ENCODE measurements at places on chromosomes 3 and 15.

DNA sequence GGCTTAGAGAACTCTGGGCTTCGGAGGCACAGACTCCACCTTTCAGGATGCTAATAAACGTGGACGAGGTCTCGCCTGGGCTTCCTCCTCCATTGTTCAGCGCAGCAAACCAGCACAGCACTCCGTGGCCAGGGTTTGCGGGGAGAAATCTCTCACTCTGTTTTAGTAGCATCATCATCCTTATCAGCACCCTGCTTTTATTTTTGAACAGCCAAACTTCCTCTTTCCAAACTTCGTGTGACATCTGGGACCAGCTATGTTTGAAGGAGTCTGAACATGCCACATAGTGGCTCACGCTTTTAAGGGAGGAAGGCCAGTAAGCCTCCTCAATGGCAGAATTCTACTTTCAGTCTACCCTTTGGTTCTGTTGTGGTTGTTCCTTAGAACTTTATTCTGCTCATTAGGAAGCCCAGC lies 149.0 kb downstream of the PGPEP1L start:
- DNase-seq, result no peak

DNA sequence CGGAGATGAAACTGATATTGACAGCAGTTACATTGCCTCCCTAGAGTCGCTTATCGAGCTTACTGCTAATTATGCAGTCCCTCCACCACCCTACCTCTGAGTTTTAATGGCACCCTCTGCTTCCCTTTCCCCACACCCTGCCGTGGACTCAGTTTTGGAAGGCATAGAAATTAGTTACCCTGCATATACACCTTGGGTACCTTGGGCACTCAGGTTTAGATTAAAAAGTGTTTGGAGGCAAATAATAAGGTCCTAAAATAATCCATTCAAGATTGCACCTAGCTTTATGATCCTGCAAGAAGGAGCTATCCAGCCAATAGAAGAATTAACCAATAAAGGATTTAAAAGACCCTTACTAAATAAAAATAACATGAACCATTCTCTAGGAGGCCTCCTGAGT lies 117.8 kb upstream of the AGBL1 start:
- DNase-seq, result no peak

DNA sequence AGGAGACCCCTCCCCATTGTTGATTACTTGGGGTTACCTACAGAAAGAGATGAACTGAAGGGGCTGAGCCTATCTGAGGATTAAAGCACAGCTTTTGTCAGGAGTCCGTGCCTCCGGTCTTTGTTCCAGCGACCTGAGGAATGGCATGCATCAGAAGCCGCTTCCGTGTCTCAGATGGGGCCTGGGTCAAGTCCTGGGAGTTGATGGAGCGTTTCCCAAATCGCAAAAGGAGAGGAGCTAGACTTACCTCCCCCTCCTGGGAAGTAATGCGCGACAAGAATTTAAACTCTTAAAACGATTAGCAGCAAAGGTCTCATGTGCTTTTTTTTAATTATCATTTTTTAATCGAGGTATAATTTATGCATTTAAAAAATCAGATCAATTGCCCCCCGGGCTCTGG lies 983 bp upstream of the ALDH1A3 start:
- DNase-seq, result no peak

GRCh38 chr15:32657198-32657883 lies 15.8 kb downstream of the SCG5 start:
- no peak for DNase-seq

DNA sequence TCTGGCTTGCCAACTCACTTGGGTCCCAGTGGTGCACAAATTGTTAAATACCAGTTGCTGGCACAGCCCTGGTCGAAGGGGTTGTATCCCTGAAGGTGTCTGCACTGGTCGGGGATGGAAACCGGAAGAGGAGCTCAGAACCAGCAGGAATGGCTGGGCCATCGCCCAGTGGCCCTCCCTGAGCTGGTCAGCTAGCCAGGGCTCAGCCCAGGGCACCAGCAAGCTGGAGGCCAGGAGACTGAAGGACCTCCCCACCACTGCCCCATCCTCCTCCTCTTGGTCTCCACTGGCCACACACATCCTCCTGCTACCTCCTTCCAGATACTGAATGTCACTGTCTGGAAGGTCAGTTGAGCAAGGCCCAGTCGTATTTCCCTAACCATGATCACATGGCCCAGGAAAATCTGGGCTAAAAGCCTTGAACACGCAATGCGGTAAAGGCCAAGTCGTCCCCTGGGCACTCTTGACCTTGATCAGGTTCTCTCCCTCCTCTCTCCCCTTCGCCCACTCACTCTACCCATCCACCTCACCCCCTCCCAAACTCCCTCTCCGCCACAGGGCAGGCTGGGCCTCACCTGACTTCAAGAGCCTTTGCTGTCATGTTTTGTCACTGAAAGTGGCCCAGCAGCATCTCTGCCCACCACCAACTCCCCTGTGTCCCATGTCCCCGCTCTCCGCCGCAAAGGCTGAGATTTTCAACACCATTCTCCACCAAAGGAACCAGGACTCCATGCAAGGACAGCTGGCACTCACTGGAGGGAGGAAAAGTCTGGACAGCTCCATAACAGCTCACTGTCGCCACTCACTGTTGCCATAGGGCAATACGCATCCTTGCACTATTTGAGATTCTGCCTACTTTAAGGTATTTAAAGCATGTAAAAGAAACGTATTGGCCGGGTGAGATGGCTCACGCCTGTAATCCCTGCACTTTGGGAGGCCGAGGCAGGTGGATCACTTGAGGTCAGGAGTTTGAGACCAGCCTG lies 12.1 kb downstream of the ZDHHC19 start:
- DNase-seq, result no peak

DNA sequence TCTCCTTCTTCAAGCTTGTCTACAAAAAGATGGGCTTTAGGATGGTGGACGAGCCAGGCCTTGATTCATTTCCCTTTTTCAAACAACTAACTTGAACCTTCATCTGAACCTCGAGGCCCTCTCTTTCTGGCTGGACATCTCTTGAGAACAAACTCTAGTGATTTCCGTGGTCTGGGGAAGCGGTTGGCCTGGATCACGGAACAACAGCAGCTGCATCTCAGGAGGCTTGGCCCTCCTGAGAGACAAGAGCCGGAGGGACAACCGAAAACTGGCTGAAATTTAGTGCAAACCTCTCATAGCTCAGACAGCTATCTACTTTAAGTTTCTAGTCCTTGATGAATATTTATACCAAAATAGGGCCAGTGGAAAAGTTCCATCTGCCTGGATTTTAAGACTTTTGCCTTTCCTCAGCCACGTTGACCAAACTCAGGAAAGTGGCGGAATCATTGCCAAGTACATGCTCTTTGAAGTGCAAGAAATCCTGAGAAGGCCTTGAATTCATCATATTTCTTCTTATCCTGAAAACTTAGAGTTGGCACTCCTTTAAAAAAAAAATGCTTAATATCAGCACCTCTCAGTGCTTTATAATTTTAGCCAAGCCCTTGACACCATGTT lies 14.5 kb downstream of the LMCD1 start:
- no peak for DNase-seq

GRCh38 chr15:70079888-70080287 lies 17.8 kb downstream of the TLE3 start:
- DNase-seq, result no peak

DNA sequence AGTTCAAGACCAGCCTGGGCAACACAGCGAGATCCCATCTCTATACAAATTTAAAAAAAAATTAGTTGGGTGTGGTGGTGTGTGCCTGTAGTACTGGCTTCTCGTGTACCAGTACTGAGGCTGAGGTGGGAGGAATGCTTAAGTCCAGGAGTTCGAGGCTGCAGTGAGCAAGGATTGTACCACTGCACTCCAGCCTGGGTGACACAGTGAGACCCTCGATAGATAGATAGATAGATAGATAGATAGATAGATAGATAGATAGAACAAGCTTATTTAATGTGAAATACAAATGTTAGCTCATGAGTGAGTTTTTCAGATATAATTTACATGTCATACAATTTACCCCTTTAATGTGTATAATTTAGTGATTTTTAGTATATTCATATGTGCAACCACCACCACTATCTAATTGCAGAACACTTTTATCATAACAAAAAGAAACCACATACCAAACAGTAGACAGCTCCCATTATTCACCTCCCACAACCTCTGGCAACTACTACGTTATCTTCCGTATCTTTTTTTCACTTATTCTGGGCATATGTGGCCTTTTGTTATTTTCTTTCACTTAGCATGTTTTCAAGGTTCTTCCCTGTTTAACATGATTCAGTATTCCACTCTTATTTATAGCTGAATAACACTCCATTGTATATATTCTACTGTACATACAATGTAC lies 13.1 kb upstream of the PRRT3 start:
- DNase-seq, result no peak

GRCh38 chr3:49133226-49133951 lies 539 bp upstream of the LAMB2 start:
- DNase-seq, result peak; percentile 33
